ENCODE measurements at places on chromosomes 13 and 19. TPM values are rescaled to one million over a fixed set of nuclear protein-coding genes. Genes with fewer than 3 reads are reported as not detected.

SMIM17 gene
- not detected for total RNA-seq

FBXO27 gene
- 19.2 TPM for total RNA-seq

DNA sequence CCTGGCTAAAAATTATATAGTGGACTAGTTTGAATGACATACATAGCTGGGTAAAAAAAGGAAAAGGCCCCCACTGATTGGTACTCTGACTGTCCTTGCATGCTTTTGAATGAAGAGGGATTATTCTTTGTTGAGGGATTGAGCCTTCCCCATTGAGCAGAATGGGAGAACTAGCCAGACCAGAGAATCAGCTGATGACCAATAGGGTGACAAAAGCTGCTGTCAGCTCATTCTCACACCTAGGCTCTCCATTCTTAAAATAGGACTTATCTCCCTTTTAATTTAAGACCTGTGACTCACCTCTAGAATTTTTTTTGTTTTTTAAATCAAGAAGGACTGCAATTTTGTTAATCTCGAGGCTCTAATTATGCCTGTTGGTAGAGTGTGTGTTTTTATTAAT lies 79.3 kb downstream of the CRYL1 start:
- no peak for DNase-seq

- no peak for DNase-seq
These were observed 850 bp upstream of the KLK11 start for GRCh38 chr19:51027126-51027806.

DNA sequence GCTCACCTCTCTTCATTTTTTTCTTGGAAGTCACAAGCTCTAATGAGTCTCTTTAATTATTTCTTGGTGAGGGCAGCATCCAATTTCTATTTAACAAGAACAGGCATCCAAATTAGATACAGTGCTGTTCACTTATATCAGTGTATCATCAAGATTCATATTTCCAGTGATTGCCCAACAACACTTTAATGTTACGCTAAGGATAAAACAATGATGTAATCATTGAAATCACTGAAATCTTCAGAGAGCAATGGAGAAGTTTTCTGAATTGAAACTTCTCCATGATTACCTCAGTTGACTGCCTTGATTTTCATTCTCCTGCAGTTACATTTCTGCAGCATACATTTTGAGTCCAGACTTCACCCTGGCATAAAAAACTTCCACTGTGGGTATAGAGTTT lies 17.1 kb upstream of the LRCH1 start:
- no peak for DNase-seq

Data from left cardiac atrium (tissue), 4 donors.